ENCODE measurements at places on chromosomes 12 and 14. TPM values are rescaled to one million over a fixed set of nuclear protein-coding genes. Genes with fewer than 3 reads are reported as not detected.

Gene CLEC4A
- total RNA-seq = 2.1 TPM

Gene PPHLN1
- 43.8 TPM for total RNA-seq

Gene RPL10L
- not detected for total RNA-seq

Gene RFX4
- total RNA-seq = not detected

Gene ACACB
- total RNA-seq = 48.4 TPM

Gene FCF1
- 39.5 TPM for total RNA-seq

Measured in esophagus squamous epithelium (tissue), 5 donors.